ENCODE measurements at places on chromosomes 11 and 22.
A peak's percentile ranks its signal among the peaks of the same experiment; 100 is the strongest.

DNA sequence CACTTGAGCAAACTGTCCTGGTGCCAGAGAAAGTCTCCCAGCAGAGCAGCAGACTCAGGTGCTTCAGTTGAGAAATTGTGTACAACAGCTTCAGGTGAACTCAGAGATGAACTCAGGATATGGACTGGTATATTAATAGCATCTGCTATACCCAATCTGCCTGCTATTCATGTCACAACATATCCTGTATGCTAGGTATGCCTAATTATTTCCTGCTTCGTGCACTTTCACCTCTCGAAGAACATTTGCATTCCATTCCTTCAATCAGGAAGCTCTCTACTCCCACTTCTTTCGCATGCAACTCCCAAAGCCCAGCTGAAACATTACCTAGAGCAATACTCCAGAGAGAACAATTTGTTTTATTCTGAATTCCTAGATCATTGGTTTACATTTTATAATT lies 207.7 kb downstream of the KCNA4 start:
- DNase-seq = no peak

- DNase-seq = no peak
Measured at GRCh38 chr11:132184079-132184478, 813.7 kb downstream of the NTM start.

- peak; percentile 33 for DNase-seq
Measured at GRCh38 chr11:32006799-32007388, 84.0 kb upstream of the RCN1 start.

DNA sequence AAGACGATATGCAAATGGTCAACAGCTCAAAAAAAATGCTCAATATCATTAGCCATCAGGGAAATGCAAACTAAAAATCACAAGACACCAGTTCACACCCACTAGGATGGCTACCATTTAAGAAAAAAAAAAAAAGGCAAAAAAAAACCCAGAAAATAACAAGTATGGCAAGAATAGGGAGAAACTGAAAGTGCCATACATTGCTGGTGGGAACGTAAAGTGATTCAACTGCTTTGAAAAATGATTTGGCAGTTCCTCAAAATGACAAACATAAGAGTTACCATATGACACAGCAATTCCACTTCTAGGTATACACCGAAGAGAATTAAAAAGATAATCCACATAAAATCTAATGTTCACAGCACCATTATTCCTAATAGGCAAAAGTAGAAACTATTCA lies 47.5 kb downstream of the PICALM start:
- no peak for DNase-seq

- DNase-seq = no peak
Measured at GRCh38 chr11:75135021-75135650, 15.8 kb upstream of the SLCO2B1 start.

- DNase-seq = no peak
Measured at GRCh38 chr11:67261640-67261945, 4.7 kb upstream of the GRK2 start.

GRCh38 chr22:48908547-48908946 lies 919.1 kb downstream of the BRD1 start:
- no peak for DNase-seq

DNA sequence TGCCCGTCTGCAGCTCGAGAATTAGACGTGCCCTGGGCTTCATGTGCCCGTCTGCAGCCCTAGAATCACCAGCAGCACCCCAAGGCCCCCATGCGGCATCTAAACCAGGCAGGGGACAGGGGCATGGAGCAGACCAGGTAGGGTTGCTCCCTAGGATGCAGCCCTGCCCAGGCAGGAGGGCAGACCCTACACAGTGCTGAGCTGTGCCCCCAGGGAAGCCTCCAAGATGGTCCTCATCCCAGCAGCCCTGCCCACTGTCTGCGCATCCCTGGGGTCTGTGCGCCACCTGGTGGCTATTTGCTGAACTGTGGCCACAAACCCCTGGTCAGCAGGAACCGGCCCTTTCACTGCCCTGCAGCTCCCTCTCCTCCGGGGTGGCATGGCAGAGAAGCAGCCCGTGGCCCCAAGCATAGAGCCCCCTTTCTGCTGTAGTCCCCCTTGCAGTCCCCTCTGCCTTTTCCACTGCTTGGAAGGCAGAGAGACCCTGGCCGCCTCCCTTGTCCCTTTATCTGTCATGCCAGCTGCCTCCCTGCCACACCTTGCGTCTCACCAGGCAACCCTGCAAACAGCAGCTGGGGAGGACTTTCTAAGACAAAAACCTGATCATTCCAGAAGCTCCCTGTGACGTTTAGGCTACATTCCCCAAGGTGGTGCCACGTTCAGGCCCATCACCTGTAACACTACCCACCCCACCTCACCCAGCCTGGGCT lies 86.6 kb downstream of the KCNQ1 start:
- peak; percentile 55 for DNase-seq

GRCh38 chr22:48592488-48592887 lies 1235.2 kb downstream of the BRD1 start:
- DNase-seq = no peak

- DNase-seq = no peak
Measured at GRCh38 chr11:65419772-65420481, 2.7 kb upstream of the NEAT1 start.

DNA sequence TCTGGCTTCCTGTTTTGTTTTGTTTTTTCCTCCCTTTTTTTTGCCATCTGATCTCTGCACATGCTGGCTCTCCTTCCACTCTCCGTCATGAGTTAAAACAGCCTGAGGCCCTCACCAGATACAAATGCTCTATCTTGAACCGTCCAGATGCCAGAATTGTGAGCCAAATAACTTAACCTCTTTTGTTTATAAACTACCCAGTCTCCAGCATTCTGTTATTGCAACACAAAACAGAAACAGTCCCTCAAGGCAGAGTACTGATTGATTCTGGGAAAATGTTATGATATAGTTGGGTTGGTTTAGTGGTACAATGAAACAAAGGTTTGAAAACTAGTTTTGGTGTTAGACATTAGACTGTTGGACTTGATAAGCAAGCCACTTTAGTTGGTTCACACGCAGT lies 1390.0 kb upstream of the RAG2 start:
- DNase-seq = no peak

DNA sequence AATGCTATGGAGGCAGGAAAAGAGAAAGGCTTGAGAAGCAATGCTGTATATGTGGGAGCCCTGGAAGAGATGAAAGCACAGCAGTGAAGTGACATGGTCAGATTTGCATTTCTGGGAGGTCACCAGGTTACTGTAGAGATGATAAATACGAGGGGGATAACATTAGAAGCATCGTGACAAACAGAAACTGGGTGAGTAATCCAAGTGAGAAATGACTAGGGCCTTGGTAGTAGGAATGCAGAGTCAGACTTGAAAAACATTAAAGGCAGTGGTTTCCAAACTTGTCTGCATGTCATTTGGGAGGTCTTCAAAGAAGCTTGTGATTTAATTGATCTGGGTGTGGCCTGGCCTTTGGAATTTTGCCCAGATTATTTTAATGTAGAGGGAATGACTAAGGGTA lies 43.9 kb downstream of the CCDC34 start:
- no peak for DNase-seq

GRCh38 chr11:77381729-77382665 lies 80.5 kb upstream of the GDPD4 start:
- DNase-seq = no peak

DNA sequence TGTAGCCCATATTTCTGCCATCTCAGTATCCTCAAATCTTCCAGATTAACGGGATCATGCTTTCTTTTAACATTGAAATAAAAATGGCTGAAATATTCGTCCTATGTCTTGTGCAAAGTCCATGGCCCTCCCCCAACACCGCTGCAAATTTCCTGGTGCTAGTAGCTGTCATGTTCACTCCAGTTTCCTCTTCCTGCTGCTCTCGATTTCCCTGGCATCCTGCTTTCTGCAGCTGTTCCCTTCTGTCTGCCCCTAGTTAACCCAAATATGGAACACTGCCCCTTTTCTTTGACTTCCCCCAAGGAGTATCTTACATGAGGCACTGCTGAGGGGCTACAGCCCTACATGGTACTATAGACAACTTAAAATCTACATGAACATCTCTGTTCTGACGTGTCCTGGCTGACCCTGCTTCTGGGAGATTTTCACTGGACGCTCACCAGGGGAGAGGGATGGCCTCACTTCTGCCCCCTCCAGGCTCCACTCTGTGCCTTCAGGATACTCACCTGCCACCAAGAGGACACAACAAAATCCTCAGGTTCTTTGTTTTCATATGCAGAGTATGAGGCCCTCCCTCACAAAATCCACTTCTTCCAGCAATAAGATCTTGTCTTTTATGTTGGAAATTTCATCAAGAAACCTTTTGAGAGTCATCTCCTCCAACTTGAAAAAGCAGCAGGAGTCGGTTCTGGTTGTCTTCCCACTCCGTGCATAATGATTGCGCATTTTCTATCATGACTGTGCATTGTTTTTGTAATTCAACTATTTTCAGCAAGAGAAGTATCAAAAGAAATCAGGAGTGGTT lies 29.5 kb upstream of the SCUBE2 start:
- DNase-seq = no peak

- no peak for DNase-seq
Measured at GRCh38 chr11:11038782-11039181, 180.9 kb upstream of the ZBED5 start.

DNA sequence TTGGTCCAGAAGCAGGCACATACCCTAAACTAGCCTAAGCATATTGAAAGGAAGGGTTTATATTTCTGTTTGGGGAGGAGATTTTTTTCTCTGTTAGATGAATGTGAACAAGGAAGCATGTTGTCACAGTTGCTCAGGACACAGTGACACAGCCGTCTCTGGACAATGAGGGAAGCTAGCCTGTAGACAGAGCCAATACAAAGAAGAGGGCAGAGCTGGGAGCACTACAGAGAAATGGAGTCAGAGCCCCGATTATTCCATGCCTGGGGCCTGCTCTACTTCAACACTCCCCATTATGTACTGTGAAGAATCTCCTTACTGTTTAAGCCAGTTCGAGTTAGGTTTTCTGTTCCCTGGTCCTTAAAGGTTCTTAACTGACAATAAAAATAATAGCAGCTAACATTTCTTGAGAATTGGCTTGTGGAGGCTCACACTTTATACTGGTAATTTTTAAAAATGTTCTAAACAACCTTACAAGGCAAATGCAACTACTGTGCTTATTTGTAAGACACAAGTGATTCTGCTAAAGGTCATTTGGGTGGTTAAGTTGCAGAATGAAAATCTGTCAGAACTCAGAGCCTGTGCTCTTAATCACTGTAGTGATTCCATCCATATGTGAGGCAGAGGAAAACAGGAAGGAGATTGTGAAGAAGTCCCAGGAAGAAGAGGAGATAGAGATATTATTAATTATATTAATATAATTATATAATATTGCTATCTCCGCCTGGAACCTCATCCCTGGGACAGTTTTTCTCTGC lies 58.8 kb upstream of the RRAS2 start:
- DNase-seq = no peak

Data from Panc1 (cell line).